ENCODE measurements at places on chromosomes 2 and 18. TPM values are rescaled to one million over a fixed set of nuclear protein-coding genes. Genes with fewer than 3 reads are reported as not detected.

DNA sequence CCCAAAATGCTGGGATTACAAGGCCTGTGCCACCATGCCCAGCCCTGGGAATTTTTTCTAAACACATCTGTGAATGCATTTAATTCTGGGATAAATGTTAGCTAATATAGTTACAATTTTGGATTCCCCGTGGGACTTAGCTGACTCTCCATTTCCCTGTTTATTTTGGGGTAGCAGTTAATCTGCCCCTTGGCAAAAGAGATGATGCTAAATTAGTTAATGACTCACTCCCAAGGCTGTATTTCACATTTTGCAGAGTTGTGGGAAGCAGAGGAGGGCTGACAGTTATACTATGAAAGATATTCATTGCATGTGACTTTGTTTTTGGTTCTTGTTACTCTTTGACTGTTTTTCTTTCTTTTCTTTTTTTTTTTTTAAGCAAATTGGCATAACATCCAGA, 3.2 kb downstream of the MTHFD2 start:
- no peak for DNase-seq

GRCh38 chr2:209391776-209392401, 32.0 kb upstream of the MAP2 start:
- DNase-seq, result no peak

The TFPI gene
- 66.7 TPM for total RNA-seq

The CYRIA gene
- 7.2 TPM for total RNA-seq

All from umbilical cord (tissue), 2 donors.